ENCODE measurements at places on chromosomes 4 and X.

DNA sequence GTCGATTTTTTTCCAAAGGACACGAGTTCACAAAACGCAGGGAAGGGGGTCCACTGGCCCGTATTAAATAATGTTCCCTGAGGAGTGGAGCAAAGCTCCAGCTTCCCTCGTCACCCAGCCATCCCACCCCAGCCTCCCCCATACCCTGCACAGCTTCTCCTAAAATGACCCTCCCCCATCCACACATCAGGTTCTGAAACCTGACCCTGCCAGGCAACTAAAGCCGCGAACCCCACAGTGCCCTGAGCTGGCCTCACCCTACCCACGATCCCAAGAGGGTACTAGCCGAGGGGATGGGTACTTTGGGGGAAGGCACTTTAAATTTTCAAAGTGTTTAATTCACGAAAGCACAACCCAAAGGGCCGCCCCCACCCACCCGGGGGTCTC, 634 bp downstream of the APOO start:
- peak; percentile 40 for DNase-seq

- DNase-seq = peak; percentile 80
Measured at GRCh38 chr4:5890063-5890727, 2.7 kb downstream of the CRMP1 start.

DNA sequence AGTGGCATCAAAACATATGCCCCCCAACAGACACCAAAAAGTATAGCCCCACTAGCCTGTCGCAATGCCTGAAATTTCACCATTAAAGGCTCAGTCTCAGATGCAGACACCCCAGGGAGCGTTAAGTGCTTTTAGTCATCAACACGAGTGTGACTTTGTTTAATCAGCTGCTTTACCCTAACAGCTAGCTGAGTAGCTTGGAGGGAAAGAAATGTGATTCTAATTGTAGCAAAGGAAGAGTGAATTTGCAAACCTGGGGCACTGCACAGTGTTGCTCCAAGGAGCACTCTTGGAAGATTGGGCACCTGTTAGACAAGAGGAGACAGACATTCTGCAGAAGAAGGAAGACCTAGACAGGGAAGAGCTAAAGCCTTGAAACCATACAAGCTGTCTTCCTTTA, 145.1 kb downstream of the BEND2 start:
- DNase-seq = peak; percentile 45

DNA sequence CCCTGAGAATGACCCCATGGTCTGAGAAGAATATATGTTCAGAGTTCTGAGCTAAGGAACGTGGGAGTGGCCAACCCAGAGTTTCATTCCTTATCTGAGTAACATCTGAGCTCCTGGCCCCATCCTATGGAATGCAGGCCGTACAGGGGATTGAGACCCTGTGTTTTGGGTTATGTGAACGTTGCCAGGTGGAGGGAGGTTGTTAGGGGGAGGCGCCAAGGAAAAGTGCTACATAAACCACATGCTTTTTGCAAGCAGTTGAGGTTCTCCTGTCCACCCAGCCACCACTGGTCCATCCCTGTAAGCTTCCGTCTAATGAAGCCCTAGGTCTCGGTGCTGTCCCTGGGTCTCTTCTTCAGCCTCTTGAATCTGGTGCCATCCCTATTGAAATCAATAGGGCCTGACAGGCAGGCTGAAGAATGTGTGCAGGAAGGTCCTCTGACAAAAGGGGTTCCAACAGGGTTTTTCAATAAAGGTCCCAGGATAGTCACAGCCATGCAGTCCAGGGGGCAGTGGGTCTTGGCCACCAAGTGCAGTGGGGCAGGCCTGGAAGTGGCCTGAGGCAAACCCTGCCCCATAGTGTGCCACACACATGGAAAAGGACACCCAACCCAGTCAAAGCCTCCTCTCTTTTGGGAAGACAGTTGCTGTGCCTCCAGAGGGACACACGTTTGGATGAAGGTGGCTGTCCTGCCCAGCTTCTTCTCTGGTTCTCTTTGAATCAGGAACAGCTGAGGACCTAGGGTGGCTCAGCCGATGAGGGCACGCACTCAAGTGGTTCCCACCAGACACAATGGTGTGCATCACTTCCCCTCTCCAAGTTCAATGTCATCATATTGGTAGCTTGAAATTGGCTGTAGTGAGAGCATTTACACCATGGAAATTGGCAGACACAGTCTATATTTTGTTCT, 53.5 kb downstream of the HTRA3 start:
- DNase-seq = no peak

DNA sequence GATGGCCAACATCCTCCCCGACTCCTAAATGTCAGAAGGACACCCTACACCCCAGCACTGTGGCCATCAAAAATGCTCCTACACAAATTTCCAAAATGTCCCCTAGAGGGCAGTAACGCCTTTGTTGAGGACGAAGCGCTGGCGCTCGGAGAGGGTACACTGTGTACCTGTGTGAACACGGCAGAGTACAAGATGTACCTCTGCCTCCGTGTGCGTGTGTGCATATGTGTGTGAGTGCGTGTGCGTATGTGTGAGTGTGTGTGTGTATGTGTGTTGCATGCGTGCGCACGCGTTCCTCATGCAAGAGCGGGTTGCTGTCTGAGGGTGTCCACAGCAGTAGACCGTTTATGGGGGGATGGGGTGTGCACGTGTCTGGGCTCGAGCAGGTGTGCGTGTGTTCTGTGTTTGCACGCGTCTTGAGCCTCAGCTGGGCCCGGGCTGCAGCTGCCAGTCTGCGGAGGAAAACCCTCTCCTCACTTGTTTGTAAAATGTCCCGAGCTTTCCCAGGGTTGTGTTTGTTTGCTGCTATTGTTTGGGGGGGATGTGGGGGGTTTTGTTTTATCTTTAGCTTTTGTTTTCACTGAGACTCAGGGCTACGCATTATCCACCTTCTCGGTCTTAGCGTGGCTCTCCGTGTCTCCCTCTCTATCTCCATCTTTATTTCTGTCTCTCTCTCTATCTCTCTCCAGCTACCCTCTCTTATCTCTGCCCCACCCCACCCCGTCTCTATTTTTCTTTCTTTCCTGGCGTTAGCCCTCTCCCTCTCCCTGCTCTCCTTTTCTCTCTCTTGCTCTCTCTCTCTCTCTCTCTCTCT, 10.4 kb upstream of the TSPYL2 start:
- peak; percentile 90 for DNase-seq

DNA sequence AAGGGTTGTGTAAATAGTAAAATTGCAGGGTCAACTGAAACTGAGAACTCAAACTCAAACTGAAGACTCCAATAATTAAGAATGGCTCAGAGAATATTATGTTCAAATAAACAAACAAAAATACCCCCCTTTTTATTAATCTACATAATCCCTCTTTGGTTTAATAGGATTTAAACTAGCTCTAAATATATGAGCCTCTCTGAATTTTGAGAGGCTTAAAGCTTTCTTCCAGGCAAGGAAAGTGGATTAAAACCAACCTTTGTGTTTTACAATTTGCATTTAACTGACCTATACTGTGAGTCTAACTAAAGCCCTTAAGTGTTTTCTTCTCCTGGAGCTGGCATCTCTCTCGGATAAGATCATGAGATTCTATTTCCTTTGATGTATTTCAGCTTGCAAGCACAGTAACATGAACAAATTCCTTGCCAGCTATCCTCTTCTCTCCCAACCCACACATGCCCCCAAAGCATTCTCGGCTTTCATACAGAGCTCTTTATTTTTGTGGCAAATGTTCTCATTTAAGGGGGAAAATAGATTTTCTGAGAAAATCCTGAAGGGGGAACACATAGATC, 1310.8 kb upstream of the AGA start:
- no peak for DNase-seq

- no peak for DNase-seq
Measured at GRCh38 chr4:99683895-99684294, 26.3 kb upstream of the C4orf54 start.

- peak; percentile 30 for DNase-seq
Measured at GRCh38 chrX:19342331-19342906, 1.3 kb upstream of the PDHA1 start.

GRCh38 chr4:41257257-41257901, 651 bp downstream of the UCHL1 start:
- peak; percentile 70 for DNase-seq

DNA sequence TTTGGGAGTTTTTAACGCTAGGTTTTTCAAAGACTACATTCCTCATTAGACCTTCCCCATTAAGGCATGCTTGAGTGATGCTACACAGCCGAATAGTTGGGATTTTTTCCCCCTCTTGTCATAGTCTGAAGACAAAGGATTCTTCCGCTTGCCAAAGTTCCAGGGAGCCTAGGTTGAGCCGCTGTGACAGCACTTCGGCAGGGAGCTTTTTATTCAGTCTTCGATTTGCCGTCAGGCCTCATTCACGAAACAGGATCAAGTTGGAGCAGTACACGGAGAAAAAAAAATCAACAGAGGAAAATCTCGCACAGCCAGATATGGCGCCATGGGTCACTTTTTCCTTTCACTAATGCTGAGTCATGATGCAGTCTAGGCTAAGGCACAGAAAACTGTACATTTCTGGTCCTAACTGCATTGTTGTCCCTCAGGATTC, 24.3 kb downstream of the SHROOM3 start:
- DNase-seq = no peak

GRCh38 chr4:64464581-64464980, 55.3 kb upstream of the TECRL start:
- no peak for DNase-seq

GRCh38 chr4:119266153-119266552, 53.6 kb downstream of the USP53 start:
- no peak for DNase-seq

DNA sequence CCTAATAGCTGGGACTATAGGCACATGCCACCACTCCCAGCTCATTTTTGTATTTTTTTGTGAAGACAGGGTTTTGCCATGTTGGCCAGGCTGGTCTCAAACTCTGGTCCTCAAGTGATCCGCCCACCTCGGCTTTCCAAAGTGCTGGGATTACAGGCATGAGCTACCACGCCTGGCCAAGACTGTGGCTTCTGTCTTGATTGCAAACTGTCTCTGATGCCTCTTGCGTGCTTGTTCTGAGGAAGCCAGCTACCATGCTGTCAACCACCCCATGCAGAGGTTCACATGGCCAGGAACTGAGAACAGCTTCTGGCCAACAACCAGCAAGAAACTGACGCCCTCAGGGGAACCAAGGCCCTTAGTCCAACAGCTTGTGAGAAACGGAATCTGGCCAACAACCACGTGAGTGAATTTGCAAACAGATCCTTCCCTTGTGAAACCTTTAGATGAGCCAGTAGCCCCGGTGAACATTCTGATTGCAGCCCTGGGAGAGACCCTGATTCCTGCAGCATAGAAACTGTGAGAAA, 71.2 kb downstream of the SUPT20HL2 start:
- no peak for DNase-seq

DNA sequence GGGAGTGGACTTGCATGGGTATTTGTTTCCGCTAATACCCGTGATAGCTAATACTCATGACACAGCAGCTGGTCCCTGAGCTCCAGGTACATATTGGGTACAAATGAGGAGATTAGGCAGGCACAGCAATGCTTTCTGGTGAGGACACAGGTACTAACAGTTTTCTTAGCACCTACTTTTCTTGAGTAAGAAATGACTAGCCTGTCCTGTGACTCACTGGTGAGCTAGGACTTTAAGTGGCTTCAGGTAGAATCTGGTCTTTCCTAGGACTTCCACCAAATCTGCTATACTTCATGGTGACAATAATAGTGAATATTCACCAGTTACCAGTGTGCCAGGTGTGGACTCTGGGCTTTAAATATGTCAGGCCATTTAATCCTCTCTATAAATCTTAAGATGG, 407.4 kb upstream of the NR3C2 start:
- DNase-seq = no peak

DNA sequence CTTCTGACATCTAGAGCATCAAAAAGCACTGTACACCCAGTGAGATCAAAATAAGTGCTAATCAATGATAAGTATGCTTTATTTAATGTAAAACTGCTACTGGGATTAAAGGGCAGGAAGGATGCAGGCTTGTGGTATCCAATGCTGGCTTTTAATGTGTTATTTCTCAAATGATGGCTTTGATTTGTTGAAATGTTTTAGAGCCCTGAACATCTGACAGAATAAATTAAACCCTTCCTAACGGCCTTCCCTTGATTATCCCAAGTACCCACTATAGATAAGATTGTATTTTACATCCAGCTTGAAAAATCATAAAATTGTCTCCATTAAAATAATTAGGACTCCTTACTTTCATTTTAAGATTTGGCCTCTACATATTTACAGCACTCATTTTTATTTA, 382.9 kb downstream of the HNRNPD start:
- DNase-seq = no peak

DNA sequence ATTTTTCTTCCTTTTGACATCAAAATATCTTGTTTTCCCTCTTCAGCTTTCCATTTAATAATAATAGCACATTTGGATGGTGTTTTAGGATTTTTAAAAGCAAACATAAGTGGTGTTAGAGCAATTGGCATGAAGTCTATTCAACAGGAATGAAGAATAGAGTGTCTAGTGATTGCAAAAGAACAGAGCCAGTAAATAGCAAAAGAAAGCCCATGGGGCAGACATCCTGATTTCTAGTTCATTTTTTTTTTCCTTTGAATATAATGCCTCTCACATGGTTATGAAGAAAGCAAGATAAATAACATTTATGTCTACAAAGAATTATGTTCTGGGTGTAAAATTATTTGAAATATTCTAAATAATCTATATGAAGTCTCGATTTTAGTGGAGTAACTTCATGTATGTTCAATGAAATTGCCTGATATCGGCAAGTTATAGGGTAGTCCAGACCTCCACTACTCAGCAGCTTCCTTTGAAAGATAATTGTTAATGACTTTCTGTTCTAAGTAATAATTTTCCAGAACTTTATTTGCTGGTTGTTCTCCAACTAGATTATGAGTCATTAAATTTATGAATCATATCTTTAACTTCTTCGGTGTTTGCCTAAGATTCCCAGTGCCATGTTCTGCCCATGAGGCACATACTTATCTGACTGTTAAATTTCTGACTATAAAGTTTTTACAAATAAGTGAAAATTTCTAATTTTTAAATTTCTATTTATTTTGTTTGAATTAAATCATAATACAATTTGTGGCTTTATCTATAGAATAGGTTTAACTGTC, 587.9 kb downstream of the TLL1 start:
- DNase-seq = no peak

DNA sequence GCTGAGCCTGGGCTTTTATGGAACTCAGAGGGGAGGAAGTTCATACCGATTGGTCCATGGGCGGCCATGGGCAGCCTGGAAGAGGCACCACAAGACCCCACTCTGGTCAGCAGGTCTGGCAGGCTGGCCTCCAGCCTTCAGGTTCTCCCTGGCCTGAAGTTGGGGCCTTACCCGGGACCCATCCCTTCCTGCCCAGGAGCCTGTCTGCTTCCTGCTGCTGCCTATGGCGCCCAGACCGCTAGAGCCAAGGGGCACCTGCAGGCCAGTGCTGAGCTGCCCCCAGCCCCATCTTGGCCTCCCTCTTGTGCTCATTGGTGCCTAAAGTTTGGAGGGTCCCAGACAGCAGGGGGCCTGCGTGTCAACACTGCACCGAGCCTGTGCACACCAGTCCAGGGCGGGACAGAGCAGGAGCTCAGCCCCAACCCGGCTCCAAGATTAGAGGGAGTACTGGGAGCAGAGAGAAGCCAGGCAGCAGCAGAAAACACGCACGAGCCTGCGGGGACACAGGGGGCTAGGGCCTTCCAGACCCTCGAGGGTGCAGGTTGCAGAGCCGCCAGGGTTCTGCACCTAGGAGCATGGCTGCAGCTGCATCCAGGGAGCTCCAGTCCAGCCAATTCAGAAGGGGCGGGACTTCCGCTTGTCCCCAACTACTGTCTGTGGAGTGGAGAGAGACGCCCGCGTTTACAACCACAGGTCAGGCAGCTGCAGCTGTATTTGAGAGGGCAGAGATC, 30.7 kb upstream of the ZNF280C start:
- no peak for DNase-seq

Measured in NCI-H2171 treated with DMSO at 0.1 percent for 48 hours (cell line).